ENCODE measurements at places on chromosomes 13 and 19. TPM values are rescaled to one million over a fixed set of nuclear protein-coding genes. Genes with fewer than 3 reads are reported as not detected.
A peak's percentile ranks its signal among the peaks of the same experiment; 100 is the strongest.

GRCh38 chr13:94173312-94173854 is 306.1 kb downstream of the DCT start:
- DNase-seq: no peak
- H3K4me3 ChIP-seq: no peak overlapping the region
- no peaks in the 10 kb centered on the region for H3K36me3 ChIP-seq
- H3K27me3 ChIP-seq: no peaks in the 10 kb centered on the region
- no peak overlapping the region for H3K27ac ChIP-seq
- no peaks in the 10 kb centered on the region for H3K4me1 ChIP-seq

DNA sequence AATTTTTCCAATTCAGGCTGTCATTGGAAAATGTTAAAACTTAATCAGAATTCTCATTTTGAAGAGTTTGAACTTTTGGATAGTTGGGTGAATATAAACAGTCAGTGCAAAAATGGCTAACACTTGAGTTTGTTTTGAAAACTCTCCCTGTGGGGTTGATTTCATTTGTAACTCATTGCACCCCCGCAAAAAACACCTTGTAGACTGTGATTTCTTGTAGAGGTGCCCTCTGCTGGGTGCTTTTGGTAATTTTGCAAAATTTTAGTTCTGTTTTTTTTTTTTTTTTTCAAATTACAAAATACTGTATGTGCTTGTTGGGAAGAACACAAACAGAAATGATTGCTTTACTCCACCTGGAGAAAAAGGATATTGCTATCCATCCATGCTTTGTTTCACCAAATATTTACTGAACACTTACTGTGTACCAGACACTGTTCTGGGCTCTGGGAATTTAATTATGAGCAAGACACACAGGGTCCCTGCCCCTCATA is 28.2 kb upstream of the GPI start:
- peaks cover 60% of the 10 kb centered on the region for H3K36me3 ChIP-seq
- DNase-seq: no peak
- no peak overlapping the region for H3K4me3 ChIP-seq
- no peaks in the 10 kb centered on the region for H3K27me3 ChIP-seq

DNA sequence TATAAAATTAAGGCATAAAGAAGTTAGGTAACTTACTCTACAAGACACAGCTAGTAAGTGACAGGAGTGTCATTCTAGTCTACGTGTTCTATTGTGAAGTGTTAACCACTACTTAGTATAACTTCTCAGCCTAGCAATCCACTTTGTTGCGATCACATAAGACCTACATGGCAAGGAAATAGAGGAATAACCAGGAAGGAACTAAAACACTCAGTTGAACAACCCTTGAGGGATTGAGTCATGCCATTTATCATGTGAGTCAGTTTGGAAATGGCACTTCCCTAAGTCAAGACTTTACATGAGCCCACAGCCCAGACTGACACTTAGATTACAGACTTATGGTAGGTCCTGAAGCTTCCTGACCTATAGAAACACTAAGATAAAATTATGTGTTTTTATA is 279.5 kb upstream of the PCDH20 start:
- no peaks in the 10 kb centered on the region for H3K27me3 ChIP-seq
- H3K36me3 ChIP-seq: no peaks in the 10 kb centered on the region
- H3K27ac ChIP-seq: no peak overlapping the region
- no peak for DNase-seq
- no peak overlapping the region for H3K4me3 ChIP-seq

DNA sequence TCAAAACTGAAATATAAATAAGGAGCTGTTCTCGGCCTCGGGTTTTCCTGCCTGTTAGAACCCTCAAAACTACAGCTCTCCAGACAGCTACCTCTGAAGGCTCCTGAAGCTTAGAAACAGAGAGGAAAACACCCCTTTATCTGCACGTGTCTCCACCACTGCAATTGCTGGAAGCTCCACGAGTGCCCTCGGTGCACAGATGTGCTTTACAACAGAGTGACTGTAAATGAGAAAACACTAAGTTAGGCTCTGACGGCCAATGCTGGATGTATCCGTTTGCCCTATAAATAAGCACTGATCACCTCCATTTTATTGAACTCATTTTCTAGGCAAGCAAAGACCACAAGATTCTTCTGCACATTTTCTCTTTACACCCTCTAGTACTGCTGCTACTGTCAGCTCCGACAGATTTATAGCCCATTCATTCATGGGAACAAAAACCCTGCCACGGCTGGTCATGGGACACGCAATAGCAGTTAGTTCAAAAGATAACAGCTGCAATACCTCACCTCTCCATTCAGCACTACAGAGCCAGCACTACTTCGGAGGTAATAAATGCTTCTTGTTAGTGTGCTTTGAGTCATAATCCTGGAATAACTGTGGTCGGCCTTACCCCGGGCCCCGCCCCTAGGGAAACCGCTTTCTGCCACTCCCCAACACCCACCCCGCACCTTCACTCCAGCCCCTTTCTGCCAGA is 241.1 kb upstream of the ZNF507 start:
- no peak overlapping the region for H3K4me3 ChIP-seq
- no peaks in the 10 kb centered on the region for H3K36me3 ChIP-seq
- no peaks in the 10 kb centered on the region for H3K4me1 ChIP-seq

DNA sequence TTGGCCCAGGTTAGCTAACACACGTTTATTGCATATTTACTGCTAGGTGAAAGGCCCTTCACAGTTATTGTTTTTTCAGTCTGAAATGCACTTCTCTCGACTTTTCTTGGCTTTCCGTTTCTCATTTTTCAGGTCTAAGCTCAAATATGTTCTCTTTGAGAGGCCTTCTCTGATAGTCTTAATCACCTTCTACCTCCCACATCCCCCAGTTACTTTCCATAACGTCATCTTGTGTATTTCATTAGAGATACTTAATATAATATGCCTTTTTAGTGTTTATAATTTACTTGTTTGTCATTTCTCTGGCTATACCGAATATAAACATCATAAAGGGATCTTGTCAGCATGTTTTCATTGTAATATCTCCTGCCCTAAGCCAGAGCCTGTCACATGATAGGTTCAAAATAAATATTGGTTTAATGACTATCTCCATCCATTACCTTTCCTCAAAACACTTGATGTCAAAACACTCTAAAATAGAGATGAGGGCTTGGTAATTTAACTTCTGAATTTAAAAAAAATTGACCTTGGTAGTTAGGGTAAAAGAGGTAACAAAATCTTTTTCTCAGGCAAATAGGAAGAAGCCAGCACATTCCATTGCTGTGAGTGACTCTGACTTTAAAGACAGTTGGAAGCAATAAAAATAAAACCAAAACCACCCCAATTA is 168.6 kb upstream of the RFC3 start:
- DNase-seq: no peak
- H3K4me1 ChIP-seq: peaks cover 29% of the 10 kb centered on the region
- H3K27me3 ChIP-seq: no peaks in the 10 kb centered on the region

GRCh38 chr13:48859272-48860105 is 116.2 kb upstream of the FNDC3A start:
- H3K27me3 ChIP-seq: no peaks in the 10 kb centered on the region
- no peaks in the 10 kb centered on the region for H3K36me3 ChIP-seq
- H3K4me3 ChIP-seq: no peak overlapping the region

DNA sequence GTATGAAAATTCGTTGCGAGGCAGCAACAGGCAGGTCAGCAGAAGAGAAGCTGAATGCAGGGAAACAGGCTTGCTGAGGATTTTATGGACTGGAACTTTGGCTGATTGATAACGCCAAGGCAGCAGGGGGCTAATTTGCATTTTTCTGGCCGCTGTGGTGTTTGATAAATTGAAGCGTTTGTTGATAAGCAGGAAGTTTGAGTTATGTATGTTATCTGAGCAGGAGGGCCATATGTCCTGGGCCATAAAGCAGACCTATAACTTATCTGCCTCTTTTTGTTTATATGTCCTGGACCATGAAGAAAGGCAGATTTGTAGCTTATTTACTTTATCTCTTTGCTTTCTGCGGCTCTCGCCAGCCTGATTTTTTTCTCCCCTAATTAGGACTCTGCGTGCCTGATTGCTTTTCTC is 65.9 kb downstream of the ZNF627 start:
- no peak overlapping the region for H3K4me3 ChIP-seq
- H3K36me3 ChIP-seq: no peaks in the 10 kb centered on the region
- no peak overlapping the region for H3K27ac ChIP-seq
- H3K27me3 ChIP-seq: no peaks in the 10 kb centered on the region

GRCh38 chr19:3268326-3268725 is 43.9 kb downstream of the CELF5 start:
- no peak for DNase-seq
- H3K4me1 ChIP-seq: no peaks in the 10 kb centered on the region

- H3K4me3 ChIP-seq: no peak overlapping the region
- H3K27ac ChIP-seq: no peak overlapping the region
Measured at GRCh38 chr13:101098873-101099272, 317.4 kb downstream of the NALCN start.

DNA sequence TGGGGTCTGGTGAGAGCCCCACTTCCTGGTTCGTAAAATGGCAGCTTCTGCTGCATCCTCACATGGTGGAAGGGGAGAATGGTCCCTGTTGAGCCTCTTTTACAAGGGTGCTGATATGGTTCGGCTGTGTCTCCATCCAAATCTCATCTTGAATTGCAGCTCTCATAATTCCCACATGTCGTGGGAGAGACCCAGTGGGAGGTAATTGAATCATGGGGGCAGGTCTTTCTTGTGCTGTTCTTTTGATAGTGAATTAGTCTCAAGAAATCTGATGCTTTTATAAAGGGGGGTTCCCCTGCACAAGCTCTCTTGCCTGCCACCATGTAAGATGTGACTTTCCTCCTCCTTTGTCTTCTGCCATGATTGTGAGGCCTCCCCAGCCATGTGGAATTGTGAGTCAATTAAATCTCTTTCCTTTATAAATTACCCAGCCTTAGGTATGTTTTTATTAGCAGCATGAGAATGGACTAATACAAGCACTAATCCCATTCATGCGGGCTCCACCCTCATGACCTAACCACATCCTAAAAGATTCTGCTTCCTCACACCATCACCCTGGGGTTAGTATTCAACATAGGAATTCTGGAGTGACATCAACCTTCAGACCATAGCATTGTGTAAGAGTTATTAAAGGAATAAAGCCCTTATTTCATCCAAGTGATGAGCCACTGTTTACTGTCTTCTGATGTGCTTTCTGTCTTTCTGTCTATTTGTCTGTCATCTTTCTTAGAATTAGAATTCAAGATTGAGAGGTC is 159.0 kb upstream of the IRS2 start:
- H3K4me1 ChIP-seq: no peaks in the 10 kb centered on the region
- DNase-seq: no peak
- H3K27ac ChIP-seq: no peak overlapping the region
- no peak overlapping the region for H3K4me3 ChIP-seq

DNA sequence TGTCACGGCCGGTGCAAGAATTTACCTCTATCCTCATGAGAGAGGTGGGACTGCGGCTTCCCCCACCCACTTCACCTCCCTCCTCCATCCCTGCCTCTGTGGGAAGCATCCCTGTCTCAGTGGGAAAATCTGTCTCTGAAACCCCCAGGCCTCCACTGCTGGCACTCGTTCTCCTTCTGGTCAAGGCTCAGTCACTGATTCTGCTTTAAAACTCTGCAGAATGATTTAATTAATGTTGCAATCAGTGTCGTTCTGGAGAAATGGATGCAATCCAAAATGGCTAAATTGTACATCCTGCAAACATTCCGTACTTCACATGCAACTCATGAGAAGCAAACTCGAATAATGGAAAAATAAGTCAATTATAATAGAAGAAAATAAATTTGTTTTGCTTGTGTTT is 5.6 kb downstream of the RASL11A start:
- no peak for DNase-seq
- peak overlapping the region; percentile 60 for H3K27ac ChIP-seq
- no peak overlapping the region for H3K4me3 ChIP-seq
- H3K36me3 ChIP-seq: no peaks in the 10 kb centered on the region
- H3K27me3 ChIP-seq: no peaks in the 10 kb centered on the region

GRCh38 chr13:33441015-33441414 is 155.5 kb upstream of the STARD13 start:
- H3K27me3 ChIP-seq: no peaks in the 10 kb centered on the region
- H3K27ac ChIP-seq: no peak overlapping the region
- no peak for DNase-seq
- H3K36me3 ChIP-seq: no peaks in the 10 kb centered on the region

DNA sequence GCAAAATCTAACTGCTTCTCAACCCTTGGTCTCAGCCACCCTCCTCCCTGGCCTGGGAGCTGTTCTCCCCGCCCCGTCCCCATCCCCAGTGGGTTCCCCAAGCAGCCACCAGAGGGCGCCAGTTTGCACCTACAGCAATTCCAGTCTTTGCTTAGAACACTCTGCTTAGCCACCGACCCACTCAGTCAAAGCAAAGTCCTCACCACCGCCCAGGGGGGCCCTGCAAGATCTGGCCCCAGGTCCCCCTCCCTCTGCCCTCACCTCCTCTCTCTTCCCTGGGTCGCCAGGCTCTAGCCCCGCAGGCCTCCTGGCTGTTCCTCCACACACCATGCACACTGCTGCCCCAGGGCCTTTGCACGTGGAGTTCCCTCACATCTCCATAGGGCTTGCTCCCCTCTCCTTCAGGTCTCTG is 12.4 kb downstream of the TMEM143 start:
- H3K27me3 ChIP-seq: no peaks in the 10 kb centered on the region
- no peaks in the 10 kb centered on the region for H3K36me3 ChIP-seq
- H3K27ac ChIP-seq: no peak overlapping the region
- peaks cover 9% of the 10 kb centered on the region for H3K4me1 ChIP-seq
- peak; percentile 71 for DNase-seq

DNA sequence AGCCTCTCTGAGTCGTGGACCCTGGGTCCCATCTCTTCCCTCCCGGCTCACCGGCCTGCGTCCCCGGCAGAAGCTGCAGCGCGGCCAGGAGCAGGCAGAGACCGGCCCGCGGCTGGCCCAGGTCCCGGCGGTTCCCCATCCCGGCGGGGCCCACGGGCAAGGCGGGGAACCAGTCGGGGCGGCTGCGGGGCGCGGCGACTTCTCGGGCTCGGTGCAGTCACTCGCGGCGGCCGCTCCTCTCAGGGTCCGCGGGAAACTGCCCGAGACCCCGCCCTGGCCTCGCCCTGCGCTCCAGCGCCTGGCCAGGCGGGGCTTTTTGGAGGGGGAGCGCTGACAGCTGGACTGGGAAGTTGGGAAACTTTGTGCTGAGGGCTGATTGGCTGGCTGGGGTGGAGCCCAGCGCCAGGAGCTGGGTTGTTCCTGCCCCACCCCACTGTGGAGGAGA is at the start of gene COL5A3:
Gene COL5A3, minus strand, starts transcription at position 258 of the 445 bp plus-strand sequence. Its CDS starts 119 bp downstream, at position 139.
- no peaks in the 10 kb centered on the region for H3K36me3 ChIP-seq
- H3K4me3 ChIP-seq: peak within 1 kb of the TSS; percentile 13
- no peak for DNase-seq

The PCDH17 gene
- polyA plus RNA-seq: 4.4 TPM

The KIR3DL2 gene
- not detected for polyA plus RNA-seq

The NLRP12 gene
- polyA plus RNA-seq: 0.10 TPM
